ENCODE measurements at places on chromosomes 11 and 22. TPM values are rescaled to one million over a fixed set of nuclear protein-coding genes. Genes with fewer than 3 reads are reported as not detected.

Gene MAPK1
- total RNA-seq: 74.2 TPM

Gene GGT1
- total RNA-seq: 2.0 TPM

Gene PCF11
- 77.0 TPM for total RNA-seq

Gene GAL
- total RNA-seq: not detected

Gene UQCR10
- 47.3 TPM for total RNA-seq

Gene RTN4R
- 10.2 TPM for total RNA-seq

Gene PATE4
- not detected for total RNA-seq

Gene ANO1
- total RNA-seq: 0.41 TPM

Gene TBX10
- not detected for total RNA-seq

Gene POU2AF3
- total RNA-seq: 0.41 TPM

Gene RAB1B
- total RNA-seq: 22.8 TPM

Gene LUZP2
- 42.0 TPM for total RNA-seq

Gene ANGPTL5
- 0.41 TPM for total RNA-seq

Gene UPK3A
- not detected for total RNA-seq

Gene IFITM10
- total RNA-seq: 0.41 TPM

DNA sequence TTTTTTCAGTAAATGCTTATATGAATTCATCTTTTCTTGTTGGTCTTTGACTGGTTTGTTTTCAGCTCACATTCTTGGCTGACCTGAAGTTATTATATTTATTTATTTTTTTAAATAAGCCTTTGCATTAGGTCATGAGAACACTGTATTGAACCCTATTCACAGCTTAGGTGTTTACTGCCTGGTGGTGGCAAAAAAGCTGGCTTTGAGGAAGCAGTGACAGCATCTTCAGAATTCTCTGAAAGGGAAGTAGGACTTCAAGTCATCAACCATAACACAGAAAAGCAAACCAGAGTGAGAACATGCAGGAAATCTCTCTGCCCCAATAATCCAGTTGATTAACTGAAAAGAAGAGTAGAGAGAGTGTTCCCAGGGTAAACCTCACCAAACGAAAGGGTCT, 30.3 kb upstream of the MMP13 start:
- DNase-seq: no peak

- DNase-seq: no peak
Observed at GRCh38 chr22:26457661-26458272, 25.8 kb downstream of the HPS4 start.

DNA sequence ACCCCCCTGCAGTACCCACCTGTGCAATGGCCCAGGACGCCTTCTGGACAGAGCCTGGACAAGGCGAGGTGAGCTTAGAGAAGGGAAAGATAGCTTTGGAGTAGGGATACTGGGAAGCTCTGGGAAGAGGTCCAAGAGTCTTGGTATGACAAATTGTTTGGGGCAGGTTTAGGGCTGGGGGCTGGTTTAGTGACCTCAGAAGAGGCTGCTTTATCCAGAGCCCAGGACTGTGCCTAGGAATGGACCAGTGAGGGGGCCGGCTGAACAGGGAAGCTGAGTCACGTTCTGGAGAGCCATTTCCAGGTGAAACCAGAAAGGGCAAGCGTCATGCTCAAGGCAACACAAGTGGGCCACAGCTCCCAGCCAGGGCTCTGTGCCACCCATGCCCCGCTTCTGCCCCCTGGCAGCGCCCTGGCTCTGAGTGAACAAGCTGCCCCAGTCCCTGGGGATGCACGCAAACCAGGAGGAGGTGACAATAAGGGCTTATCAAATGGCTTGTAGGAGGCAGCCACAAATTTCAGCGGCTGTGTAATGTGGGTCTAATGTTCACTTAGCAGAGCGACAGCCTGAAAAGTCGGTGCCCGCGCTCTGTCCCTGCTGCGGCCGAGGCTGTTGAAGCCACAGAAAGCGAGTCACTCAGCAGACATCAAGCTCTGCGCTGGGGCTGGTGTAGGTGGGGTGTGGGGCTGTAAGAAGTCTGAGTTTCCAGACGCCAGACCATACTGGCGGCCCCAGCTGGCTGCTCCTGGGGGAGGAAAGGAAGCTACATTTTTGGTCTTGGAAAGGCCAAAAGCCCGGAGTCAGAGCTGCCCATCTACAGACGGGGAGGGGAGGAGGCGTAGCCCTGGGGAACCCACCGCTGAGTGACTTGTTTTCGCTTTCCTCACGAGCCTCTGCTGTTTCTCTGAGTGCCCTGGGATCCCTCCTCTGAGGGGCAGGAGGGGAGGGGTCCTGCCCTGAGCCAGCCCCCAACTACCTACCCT, 18.3 kb upstream of the SYT7 start:
- DNase-seq: no peak

DNA sequence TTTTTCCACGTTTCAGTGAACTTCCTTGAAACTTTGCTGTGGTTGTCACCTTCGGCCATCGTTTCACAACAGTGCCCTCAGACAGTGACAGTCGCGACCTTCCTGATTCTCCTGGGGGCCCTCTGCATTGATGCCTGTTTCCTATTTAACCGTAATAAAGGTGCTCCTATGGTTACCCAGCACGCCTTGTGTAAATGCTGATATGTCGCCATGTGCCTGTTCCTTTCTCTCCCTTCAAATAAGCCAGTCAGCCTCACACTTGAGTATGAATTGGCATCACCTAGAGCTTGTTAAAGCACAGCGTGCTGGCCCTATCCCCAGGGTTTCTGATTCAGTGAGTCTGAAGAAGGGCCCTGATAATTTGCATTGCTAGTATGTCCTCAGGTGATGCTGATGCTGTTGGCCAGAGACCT, 104.8 kb downstream of the MICAL2 start:
- DNase-seq: no peak

DNA sequence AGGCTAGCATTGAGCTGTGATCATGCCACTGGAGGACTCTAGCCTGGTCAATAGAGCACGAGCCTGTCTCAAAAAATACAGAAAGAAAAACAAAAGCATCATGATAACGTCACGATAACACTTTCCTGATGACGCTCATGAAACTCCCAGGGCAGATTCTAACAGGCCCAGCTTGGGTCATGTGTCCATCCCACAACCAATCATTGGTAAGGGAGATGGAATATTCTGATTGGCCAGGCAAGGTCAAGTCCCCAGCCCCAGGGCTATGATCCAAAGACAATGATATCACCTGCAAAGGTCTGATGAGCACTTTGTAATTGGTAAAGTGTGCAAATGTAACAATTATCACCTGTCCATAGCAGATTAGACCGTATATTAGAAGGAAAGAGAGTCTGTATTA, 21.5 kb upstream of the DDX6 start:
- no peak for DNase-seq

- no peak for DNase-seq
Observed at GRCh38 chr11:68028802-68029545, 1.5 kb upstream of the NDUFS8 start.

- DNase-seq: no peak
Observed at GRCh38 chr22:43389227-43389836, 22.5 kb upstream of the MPPED1 start.

DNA sequence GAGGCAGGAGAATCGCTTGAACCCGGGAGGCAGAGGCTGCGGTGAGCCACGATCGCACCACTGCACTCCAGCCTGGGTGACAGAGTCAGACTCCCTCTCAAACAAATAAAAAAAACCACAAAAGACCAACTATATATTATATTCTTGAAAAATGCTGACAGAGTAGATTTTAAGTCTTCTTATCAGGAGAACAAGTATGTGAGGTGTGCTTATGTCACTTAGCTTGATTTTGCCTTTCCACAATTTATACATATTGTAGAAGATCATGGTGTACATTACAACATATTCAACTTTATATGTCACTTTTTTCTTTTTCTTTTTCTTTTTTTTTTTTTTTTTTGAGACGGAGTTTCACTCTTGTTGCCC, 24.1 kb upstream of the CARS1 start:
- no peak for DNase-seq

- no peak for DNase-seq
Observed at GRCh38 chr11:85572056-85572455, 55.1 kb downstream of the DLG2 start.

DNA sequence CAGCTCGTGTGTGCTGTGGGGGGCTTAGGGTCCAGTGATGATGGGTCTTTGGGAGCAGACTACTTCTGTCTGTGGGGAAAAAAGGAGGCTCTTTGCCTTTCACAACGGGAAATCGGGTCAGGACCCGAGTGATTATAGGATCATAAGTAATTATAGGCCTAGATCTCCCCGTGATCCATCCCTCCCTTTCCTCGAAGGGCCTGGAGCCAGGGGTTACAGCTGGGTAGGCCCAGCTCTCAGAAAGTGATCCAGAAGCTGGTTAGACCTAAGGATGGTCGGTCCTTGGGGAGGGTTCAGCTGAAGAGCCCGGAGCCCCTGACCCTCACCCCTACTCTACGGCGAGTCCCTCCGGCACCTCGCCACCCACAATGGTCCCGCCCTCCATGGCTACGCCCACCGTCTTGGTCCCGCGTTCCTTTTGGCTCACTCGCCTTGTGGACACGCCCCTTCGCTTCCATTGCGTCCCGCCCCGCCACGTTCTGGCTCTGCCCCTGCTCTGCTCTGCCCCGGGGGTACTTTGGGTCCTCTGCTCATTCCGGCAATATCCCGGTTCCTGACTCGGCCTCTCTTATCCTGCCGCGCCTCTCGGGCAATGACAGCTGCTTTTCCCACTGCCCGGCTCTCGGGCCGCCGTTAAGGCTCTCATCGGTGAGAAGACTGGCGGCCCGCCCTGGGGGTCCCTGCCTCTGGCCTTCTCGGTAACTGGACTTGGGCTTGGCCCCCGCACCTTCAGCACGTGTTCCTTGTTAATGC, 5.0 kb downstream of the IGSF22 start:
- DNase-seq: peak; percentile 70

GRCh38 chr22:31126128-31126868, 3.5 kb downstream of the INPP5J start:
- DNase-seq: no peak

DNA sequence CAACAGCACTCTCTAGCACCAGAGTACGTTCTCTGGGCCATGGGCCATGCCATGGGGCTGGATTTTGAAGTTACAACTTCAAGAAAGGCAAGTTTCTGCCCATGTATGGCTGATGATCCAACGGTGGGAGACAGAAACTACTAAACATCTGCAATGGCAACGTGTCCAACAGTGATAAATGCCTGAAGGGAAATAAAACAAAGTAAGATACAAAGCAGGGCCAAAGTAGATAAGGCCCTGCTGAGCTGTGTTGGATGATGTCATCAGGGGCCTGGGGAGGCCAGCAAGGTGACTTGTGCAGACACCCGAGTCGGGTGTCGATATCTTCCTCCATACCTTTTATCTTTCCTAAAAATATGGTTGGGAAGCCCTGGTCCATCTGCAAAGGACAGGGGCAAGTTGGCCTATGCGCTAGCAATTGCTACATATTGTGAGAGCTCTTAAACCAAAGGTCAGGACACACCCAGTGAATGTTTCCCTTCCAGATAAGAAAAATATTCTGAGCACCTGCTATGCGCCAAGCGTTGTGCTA, 487.2 kb downstream of the MN1 start:
- DNase-seq: no peak

GRCh38 chr22:40325315-40325714, 21.0 kb upstream of the ADSL start:
- DNase-seq: no peak

DNA sequence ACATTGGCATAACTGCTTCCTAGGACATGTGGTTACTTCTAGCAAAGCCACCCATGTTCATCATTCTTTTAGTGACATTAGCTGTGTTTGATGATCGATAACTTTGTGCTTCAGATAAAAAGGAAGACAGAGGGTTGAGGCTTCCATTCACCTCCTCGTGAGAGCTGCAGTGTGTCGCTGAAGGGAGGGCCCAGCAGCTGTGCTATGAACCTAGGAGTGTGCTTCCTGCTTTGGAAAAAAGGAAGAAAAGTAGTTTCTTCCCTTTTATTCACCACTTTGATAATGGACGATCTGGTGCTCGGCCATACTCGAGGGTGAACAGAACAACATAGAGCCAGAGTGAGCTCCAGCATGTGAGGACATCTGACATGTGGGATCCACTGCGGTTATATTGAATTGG, 6.1 kb upstream of the RFPL2 start:
- no peak for DNase-seq

DNA sequence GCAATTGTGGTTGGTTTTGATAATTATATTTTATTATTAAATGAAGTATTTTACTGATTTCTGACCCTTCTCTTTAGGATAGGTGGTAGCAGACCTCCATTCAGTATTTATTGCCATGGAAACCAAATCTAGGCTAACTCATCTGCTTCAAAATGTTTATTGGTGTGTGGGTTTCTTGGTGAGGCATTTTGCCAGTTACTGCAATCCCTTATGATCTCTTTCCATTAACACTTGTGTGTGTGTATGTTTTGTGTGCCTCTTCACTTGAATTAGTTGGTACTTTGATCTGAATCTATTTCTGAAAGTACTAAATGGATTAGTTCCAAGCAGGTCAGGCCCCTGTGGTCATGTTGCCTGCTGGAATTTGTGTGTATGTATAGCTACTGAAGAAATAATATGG, 184.4 kb upstream of the C11orf87 start:
- no peak for DNase-seq

DNA sequence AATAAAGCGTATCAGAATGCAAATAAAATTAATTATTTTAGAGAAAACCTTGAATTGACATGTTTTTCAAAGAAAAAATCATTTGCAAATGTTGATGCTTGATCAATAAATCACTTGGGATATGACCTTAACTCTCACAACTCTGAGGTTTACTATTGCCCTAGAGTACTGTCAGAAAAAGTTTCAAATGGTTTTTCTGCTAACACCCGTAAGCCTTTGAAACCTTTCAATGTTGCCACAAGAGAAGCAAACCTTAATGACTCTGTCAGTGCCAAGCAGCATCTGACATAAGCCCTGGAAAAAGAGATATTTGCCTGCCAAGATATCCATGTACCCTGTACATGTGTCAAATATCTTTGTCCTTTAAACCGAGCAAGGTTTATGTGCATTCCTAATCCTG, 384.3 kb upstream of the ARHGAP42 start:
- DNase-seq: no peak

DNA sequence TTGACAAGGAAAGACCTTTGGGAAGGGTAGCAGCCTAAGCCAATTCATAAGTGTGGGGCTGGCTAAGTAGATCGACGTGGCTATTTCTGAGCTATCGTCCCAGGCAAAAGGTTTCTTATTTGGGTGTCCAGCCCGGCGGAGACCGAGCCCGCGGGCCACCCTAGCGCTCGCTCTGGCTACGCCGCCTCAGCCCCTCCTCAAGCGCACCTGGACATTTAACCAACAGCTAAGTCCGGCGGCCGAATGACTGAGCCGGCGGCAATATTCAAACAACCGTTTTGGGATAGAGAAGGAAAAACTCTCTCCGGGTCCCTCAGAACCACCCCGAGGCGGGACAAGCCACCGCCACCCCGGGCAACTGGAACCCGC, 457 bp downstream of the RNF141 start:
- no peak for DNase-seq

GRCh38 chr22:37219533-37219932, 7.3 kb upstream of the SSTR3 start:
- no peak for DNase-seq

GRCh38 chr22:39526736-39527171, 5.8 kb downstream of the RPS19BP1 start:
- no peak for DNase-seq

GRCh38 chr11:35029979-35030682, 108.8 kb upstream of the CD44 start:
- DNase-seq: no peak

GRCh38 chr22:38412435-38413084, 42.4 kb downstream of the KCNJ4 start:
- peak; percentile 75 for DNase-seq

- no peak for DNase-seq
Observed at GRCh38 chr11:126153006-126153405, 58.4 kb downstream of the RPUSD4 start.

GRCh38 chr11:76329084-76329648, 51.8 kb downstream of the THAP12 start:
- no peak for DNase-seq

Measured in frontal cortex (tissue), 4 donors.